Stomach (tissue), 19 donors: ENCODE measurements at places on chromosomes 1 and 21. TPM values are rescaled to one million over a fixed set of nuclear protein-coding genes. Genes with fewer than 3 reads are reported as not detected.

Gene CAPN9
- total RNA-seq = 68.3 TPM

Gene MYBPH
- total RNA-seq = not detected

- no peak for DNase-seq
Observed at GRCh38 chr1:219153723-219154122, 20.0 kb upstream of the LYPLAL1 start.

Gene PARS2
- total RNA-seq = 1.1 TPM

Gene LCE1E
- not detected for total RNA-seq

- DNase-seq = no peak
Observed at GRCh38 chr1:160371756-160372155, 4.9 kb downstream of the NHLH1 start.

DNA sequence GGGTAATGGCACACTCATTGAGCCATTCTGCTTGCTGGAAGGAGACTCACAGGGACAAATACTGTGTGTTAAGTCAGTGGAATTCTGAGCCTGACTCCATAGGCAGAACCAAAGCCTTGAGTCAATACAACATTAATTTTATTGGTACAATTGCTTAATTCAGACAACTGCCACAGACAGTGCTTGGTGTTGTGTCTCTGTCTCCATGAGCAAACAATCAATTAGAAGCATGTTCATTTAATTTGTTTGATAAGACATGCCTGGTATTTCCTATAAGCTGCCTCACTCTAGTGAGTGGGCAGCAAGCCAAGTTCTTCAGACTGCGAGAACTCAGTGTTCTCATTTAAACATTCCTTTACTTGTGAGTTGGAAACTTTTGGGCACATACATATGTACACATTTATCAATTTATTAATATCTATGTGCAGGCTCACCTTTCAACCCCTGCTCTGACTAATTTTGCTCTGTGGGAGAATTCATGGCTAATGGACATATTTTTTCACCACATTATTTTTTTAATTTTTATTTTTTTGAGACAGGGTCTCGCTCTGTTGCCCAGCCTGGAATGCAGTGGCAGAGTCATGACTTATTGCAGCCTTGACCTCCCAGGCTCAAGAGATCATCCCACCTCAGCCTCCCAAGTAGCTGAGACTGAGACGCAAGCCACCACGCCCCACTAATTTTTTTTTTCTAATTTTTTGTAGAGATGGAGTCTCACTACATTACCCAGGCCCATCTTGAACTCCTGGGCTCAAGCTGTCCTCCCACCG, 4.5 kb upstream of the SRSF10 start:
- DNase-seq = peak; percentile 84

Gene RUNX3
- total RNA-seq = not detected

GRCh38 chr1:197987294-197987693, 70.1 kb downstream of the LHX9 start:
- no peak for DNase-seq

DNA sequence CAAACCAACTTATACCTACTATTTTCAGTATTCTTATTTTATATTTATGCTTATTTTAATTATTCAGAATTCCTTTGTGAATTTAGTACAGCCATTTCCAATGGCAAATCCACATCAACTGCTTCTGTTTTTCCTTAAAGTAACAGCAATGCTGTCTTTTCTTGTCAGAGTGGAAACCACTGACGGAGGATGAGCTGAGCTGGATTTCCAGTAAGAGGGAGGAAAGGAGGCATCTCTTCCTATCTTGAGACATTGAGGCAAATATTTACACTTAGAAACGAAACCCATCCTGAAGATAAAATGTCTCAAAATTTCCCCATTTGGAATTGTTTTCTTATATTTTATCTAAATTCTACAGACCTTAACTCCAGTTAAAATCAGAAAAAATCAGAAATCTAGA, 66.1 kb upstream of the SLC44A3 start:
- no peak for DNase-seq

- DNase-seq = peak; percentile 16
Observed at GRCh38 chr21:24076179-24076578, 1531.1 kb downstream of the MRPL39 start.

Gene SAMSN1
- 21.6 TPM for total RNA-seq

DNA sequence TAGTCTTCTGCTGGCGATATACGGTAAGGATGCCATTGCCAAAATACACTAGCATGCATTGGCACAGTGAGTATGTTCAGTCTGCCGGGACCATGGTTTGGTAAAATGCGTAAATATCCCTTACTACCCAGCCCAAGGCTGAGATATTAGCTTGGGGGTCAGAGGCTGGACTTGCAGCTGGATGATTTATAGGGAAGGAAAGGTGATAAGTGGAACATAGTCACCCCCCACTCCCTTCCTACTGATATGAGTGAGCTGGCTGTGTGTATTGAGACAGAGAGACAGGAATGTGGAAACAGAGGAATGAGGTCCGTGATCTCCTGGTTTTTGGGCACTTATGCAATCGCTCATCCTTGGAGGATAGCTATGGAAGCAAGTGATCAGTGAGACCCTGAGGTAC, 642.8 kb downstream of the KCNT2 start:
- DNase-seq = no peak

Gene KRTAP7-1
- not detected for total RNA-seq

DNA sequence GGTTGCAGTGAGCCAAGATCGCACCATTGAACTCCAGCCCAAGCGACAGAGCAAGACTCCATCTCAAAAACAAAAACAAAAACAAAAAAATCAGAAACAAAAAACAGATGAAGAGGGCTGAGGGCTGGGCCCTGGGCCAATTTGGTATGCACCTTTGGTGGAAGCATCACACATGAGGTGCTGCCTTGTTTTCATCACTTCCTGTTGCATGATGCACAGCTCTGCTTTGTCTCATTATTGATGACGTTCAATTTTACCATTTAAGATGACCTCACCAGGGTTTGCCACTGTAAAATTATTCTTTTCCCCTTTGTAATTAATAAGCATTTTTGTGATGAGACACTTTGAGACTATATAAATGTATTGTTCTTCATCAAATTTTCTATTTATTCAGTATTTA, 9.8 kb upstream of the IFNAR2 start:
- no peak for DNase-seq

Gene TENT5C
- total RNA-seq = 9.0 TPM

DNA sequence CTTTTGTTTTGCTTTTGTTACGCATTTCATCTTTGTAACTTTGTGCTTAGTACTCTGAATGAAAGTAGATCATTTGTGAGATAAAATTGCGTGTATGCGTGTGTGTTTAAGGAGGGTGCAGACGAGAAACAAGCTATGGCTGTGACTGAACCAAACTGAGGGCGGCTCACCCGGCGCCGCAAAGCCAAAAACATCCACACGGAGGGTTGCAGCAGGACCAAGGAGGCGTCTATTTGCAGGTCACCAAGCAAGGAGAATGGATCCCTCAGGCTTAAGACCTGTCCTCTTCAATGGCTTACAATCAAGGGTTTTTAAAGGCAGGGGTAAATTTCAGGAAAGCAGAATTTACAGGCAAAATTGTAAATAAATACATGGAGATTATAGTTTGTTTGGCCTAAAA, 12.8 kb downstream of the GCSAML start:
- no peak for DNase-seq

DNA sequence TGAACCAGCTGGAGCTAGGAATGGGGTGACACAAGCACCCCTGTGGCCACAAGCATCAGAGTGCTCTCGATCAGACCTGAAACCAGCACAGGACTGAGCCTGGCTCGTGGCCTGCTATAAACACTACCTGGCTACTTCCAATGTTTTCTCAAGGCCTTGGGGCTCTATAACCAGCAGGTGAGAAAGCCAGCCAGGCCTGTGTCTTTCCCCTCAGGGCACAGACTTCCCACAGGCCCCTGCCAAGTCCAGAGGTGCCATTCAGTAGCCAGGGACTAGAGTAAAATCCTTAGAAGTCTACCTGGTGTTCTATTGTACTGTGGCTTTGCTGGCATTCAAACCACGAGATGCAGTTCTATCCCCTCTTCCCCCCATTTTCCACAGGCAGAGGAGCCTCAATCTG, 22.6 kb downstream of the OR2G3 start:
- DNase-seq = no peak

Gene MLLT11
- not detected for total RNA-seq

DNA sequence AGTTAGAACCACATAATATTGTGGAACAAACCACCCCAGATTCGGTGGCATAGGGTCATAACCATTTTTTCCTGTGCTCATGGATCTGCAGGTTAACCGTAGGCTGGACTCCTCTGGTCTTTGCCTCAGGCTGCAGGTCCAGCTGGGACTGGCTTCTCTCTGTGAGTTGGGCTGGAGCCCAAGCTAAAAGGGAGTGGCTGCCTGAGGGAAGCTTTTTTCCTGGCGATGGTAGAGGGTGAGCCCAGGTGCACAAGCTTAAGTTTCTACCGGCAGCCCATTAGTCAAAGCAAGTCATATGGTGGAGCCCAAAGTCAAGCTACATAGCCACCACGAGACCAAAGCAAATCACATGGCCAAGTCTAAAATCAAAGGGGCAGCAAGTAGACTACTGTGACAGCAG, 13.8 kb downstream of the EPHX4 start:
- no peak for DNase-seq

Gene NPHS2
- not detected for total RNA-seq

DNA sequence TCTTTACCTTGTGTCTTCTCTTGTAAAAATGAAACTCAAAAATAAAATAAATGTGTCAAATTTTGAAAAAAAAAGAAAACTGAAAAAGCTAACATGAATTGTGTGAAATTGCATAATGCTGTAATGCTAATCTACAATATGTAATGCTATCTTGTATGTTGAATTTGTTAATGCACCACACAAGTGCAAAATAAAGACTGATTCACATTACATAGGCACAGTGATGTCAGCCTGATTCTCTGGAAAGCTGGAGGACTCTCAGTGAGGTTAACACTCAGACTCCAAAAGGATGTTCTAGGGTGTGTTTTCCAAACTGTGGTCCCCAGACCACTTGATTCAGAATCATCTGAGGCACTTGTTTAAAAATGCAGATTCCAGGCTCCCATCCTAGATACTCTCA, 25.6 kb downstream of the SYT11 start:
- no peak for DNase-seq

Gene MAP10
- 1.5 TPM for total RNA-seq

GRCh38 chr1:32984090-32984454, 19.5 kb upstream of the RNF19B start:
- no peak for DNase-seq

DNA sequence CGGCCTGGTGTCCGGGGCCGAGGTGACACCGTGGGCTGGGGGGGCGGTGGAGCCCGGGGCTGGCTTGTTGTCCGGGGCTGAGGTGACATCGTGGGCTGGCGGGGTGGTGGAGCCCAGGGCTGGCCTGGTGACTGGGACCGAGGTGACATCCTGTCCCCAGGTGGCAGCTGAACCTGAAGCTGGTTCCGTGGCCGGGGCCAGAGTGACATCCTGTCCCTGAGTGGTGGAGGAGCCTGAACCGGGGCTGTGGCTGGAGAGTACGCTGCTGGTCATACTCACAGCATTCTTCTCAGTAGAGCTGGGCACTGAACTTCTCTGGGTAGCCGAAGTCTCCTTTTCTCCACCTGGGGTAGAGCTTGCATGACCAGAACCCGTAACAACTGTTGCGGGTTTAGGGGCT, 15.8 kb downstream of the THBS3 start:
- DNase-seq = no peak

DNA sequence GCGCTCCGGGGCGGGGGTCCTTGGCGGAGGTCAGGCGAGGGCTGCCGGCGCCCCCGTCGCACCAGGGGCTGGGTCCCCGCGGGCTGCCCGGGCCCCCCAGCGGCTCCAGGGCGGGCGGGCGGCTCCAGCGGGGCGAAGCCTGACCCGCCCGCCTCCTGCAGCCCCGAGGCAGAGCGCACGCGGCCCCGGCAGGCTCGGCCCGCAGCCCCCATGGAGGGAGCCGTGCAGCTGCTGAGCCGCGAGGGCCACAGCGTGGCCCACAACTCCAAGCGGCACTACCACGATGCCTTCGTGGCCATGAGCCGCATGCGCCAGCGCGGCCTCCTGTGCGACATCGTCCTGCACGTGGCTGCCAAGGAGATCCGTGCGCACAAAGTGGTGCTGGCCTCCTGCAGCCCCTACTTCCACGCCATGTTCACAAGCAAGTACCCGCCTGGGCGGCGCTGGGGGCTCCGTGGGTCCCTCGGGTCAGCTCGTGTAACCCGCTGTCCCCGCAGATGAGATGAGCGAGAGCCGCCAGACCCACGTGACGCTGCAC, 817 bp downstream of the KLHL17 start:
- no peak for DNase-seq

- no peak for DNase-seq
Observed at GRCh38 chr1:114695430-114696058, at the start of gene AMPD1. Gene AMPD1, minus strand, starts transcription at chr1:114695546. Its CDS starts 75 bp downstream, at chr1:114695471.

DNA sequence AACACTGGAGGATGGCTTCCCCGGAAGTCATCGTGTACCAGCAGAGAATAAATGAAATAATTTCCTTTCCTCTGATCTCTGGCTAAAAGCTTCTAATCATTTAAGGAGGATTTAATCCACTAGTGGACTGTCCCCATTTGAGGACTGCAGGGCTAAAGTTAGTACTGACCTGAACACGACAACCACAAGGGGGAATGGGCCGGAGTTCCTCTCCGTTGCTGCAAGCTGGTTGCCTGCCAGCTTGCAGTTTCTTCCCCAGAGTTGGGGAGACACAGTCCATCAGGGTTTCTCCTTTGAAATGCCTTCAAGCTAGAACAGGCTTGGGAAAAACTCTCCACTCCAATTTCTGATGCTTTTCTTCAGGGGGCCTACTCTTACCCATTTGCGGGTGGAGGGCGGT, 35.5 kb upstream of the NPL start:
- DNase-seq = no peak

DNA sequence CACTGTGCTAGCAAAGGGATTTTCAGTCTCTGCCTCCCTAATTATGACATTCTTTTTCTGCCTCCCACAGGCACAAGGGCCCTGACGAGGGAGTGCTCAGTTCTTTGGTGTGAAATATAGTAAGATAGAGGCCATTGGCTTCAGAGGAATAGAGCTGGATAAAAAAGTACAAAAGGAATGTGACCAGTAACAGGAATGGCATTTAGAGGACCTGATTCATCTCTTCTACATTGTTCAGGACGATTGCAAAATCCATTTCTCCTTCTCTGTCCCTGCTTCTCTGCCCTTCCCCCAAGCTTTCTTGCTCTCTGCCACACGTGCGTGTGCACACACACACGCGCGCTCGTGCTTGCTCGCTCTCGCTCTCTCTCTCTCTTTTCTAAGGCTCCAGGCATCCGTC, 668.2 kb downstream of the KIF26B start:
- no peak for DNase-seq

GRCh38 chr1:87588495-87588894, 259.8 kb downstream of the LMO4 start:
- peak; percentile 66 for DNase-seq

GRCh38 chr1:113901191-113901590, 3.4 kb downstream of the AP4B1 start:
- DNase-seq = no peak

Gene COL6A1
- 334 TPM for total RNA-seq

- DNase-seq = peak; percentile 38
Observed at GRCh38 chr1:39955547-39956539, 898 bp downstream of the MFSD2A start.

GRCh38 chr1:34777519-34778321, 3.3 kb upstream of the GJB3 start:
- DNase-seq = no peak

DNA sequence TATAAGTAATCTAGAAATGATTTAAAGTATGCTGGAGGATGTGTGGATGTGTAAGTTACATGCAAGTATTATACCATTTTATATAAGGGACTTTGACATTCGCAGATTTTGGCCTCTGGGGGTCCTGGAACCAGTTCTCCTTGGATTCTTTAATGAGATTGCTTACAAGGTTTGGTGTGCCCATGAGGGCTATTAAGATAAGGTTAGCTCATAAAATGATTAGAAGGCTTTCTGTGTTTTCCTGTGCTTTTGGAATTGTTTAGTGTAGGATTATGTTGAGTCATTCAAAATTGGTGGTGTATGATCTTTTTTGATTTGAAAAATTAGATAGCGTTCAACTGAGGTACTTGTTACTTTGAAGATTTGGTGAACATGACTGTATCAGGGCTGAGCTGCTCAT, 5.6 kb downstream of the USP25 start:
- no peak for DNase-seq
